Activated CD8-positive, alpha-beta memory T cell treated with anti-CD3 and anti-CD28 coated beads, Interleukin-2, amount 50 U/mL, for 4 hours (primary cell): ENCODE measurements at places on chromosomes 7 and 10.

- DNase-seq = no peak
Measured at GRCh38 chr10:98259606-98260315, 8.2 kb downstream of the LOXL4 start.

GRCh38 chr7:51251290-51251689 is 65.3 kb downstream of the COBL start:
- DNase-seq = no peak

- no peak for DNase-seq
Measured at GRCh38 chr10:5659702-5660528, 6.5 kb downstream of the ASB13 start.

DNA sequence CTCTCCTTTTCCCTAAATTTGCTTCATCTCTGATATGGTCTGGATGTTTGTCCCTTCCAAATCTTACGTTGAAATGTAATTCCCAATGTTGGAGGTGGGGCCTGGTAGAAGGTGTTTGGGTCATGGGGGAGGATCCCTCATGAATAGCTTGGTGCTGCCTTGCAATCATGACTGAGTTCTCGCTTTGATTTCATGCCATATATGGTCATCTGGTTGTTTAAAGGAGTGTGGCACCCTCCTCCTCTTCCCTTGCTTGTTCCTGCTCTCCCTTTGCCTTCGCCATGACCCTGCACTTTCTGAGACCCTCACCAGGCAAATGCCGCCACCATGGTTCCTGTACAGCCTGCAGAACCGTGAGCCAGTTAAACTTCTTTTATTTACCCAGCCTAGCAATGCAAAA is 14.5 kb downstream of the NOBOX start:
- no peak for DNase-seq

- DNase-seq = no peak
Measured at GRCh38 chr10:6504296-6504695, 75.8 kb downstream of the PRKCQ start.

DNA sequence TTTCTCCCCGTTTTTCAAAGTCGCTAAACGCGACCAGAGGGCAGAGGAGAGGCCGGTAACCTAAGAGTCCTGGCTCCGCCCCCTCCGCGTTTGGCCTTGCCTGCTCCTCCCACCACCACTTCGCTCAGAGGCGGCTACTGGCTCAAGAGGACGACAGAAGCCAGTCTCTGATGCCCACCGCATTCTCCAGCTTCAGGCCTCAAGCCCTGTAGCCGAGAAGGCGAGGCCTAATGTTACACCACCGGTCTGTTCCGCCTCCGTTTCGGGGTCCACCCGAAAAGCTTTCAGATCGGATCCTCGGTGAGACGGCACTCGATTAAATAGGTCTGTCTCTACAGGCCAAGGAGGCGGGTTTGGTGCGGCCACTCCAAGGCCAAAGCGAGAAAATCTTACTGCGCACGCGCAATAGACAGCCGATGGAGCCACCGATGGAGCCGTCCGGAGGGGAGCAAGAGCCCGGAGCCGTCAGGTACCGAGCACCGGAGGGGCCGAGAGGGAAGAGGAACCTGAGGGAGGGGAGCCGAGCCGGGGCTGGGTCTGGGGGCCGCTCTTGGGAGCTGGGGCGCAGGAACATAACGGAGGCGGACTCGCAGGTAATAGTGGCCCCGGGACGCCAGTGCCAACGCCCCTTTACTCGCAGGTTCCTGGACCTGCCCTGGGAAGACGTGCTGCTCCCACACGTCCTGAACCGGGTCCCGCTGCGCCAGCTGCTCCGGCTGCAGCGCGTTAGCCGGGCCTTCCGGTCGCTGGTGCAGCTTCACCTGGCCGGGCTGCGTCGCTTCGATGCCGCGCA is at the start of gene FBXL15:
Gene FBXL15 (plus strand): TSS at position 123 of the 793 bp plus-strand sequence. CDS start 294 bp downstream, at position 417.
- peak; percentile 94 for DNase-seq
